Stimulated activated naive B cell treated with anti-CD40 and anti-IgM and Interleukin-4, amounts not matched to agents 10 μg/mL and 1 μg/mL and 100 μg/mL, for 72 hours (primary cell): ENCODE measurements at places on chromosomes 2 and 18.

DNA sequence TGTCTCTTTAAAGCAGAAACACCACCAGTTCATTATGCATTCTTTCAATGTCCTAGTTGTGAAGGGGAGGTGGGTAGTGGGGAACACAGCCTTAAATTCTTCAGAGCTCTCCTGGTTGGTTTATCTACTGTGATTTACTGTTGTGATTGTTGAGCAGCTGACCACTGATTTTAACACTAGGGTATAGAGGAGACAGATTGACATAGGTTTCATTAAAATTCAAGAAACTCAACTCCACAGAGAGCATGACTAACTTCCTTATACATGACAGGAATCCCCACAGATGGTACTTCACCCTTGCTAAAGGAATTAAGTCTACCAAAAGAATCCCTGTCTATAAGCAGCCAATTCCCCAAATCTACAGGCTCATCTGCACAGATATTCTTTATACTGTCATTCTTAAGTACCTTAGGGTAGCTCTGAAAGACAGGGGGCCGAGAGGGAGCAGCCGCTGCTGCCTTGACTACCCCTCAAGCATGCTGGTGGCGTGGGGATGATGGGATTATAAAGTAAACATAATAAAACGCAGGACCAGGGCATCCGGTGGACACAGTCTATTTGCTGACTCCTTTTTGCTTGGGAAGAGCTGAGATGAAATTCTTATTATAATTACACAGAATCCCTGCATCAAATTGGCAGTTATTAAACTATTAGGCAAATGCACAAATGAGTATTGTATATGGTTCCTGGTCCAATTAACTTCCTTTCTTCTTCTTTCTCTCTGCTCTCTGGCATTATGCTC lies 1377.6 kb upstream of the PIK3C3 start:
- H3K4me3 ChIP-seq = no peak overlapping the region
- no peaks in the 10 kb centered on the region for H3K4me1 ChIP-seq
- no peak for DNase-seq

GRCh38 chr2:41836948-41837347 lies 210.9 kb upstream of the PKDCC start:
- H3K36me3 ChIP-seq = no peaks in the 10 kb centered on the region
- peaks cover 44% of the 10 kb centered on the region for H3K27me3 ChIP-seq
- peaks cover 7% of the 10 kb centered on the region for H3K4me1 ChIP-seq
- H3K27ac ChIP-seq = no peak overlapping the region

DNA sequence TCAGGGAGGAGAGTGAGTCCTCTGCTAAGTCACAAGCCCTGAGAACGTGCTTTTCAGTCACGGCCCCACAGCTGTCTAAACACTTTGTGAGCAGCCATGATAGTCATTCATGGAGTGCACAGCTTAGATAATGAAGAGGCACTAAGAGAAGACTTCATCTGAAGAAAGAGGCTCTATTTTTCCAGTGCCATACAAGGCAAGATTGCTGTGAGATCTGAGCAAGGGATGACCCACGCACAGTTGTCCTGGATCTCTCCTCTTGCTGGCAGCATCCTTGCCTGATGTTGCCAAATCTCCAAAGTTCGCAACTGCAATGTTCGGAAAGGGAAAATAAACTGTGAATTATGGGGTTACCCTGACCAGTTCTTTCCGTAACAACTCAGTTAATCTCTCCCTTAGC lies 418.7 kb downstream of the MEIS1 start:
- no peaks in the 10 kb centered on the region for H3K27me3 ChIP-seq
- H3K27ac ChIP-seq = no peak overlapping the region
- H3K36me3 ChIP-seq = no peaks in the 10 kb centered on the region
- no peak overlapping the region for H3K4me3 ChIP-seq
- no peak for DNase-seq

- no peak overlapping the region for H3K4me3 ChIP-seq
- H3K36me3 ChIP-seq = peaks cover 29% of the 10 kb centered on the region
- H3K27me3 ChIP-seq = no peaks in the 10 kb centered on the region
- H3K27ac ChIP-seq = no peak overlapping the region
- DNase-seq = no peak
These were observed 54.0 kb downstream of the NAT8 start for GRCh38 chr2:73588177-73588576.

- no peaks in the 10 kb centered on the region for H3K27me3 ChIP-seq
- H3K36me3 ChIP-seq = no peaks in the 10 kb centered on the region
- peak overlapping the region; percentile 82 for H3K4me3 ChIP-seq
- H3K4me1 ChIP-seq = peaks cover 13% of the 10 kb centered on the region
These were observed 16.5 kb upstream of the PSD4 start for GRCh38 chr2:113157118-113157896.
